ENCODE measurements at places on chromosomes 4 and X. TPM values are rescaled to one million over a fixed set of nuclear protein-coding genes. Genes with fewer than 3 reads are reported as not detected.

Gene GUCY1B1
- polyA plus RNA-seq: 1.8 TPM

Gene ARMCX2
- polyA plus RNA-seq: 5.9 TPM

Gene CT45A5
- not detected for polyA plus RNA-seq

Gene ARSH
- polyA plus RNA-seq: 0.04 TPM

Gene CLDN22
- 0.08 TPM for polyA plus RNA-seq

Gene APBB2
- 3.0 TPM for polyA plus RNA-seq

Gene WDR45
- polyA plus RNA-seq: 45.1 TPM

Gene STPG2
- not detected for polyA plus RNA-seq

Gene SPOCK3
- polyA plus RNA-seq: 0.08 TPM

Gene SLITRK4
- 0.06 TPM for polyA plus RNA-seq

Gene FAM199X
- polyA plus RNA-seq: 5.8 TPM

Gene TIMP1
- 52.6 TPM for polyA plus RNA-seq

Gene VEGFC
- polyA plus RNA-seq: 1.3 TPM

Gene FOXR2
- polyA plus RNA-seq: not detected

Gene CPEB2
- 8.9 TPM for polyA plus RNA-seq

Gene KLKB1
- 0.26 TPM for polyA plus RNA-seq

Gene HEPH
- 2.0 TPM for polyA plus RNA-seq

Gene MAPK10
- 1.4 TPM for polyA plus RNA-seq

Gene PDE6B
- 0.41 TPM for polyA plus RNA-seq

Gene TEX13D
- polyA plus RNA-seq: not detected

Gene KCTD8
- 0.09 TPM for polyA plus RNA-seq

Gene VCX2
- polyA plus RNA-seq: not detected

Gene SHROOM4
- polyA plus RNA-seq: 1.6 TPM

Gene HSFX3
- not detected for polyA plus RNA-seq

Gene ASB12
- polyA plus RNA-seq: 0.24 TPM

Gene CCNB3
- polyA plus RNA-seq: 0.11 TPM

Gene MAGEA11
- 0.18 TPM for polyA plus RNA-seq

Gene SLC49A3
- polyA plus RNA-seq: 7.2 TPM

Gene TMEM271
- 0.08 TPM for polyA plus RNA-seq

Gene TMEM150C
- polyA plus RNA-seq: 1.2 TPM

Gene FGB
- not detected for polyA plus RNA-seq

Gene SLC10A4
- 0.07 TPM for polyA plus RNA-seq

Gene GASK1B
- 1.6 TPM for polyA plus RNA-seq

Gene MTTP
- polyA plus RNA-seq: 0.05 TPM

Gene C4orf51
- polyA plus RNA-seq: not detected

Gene GPAT3
- polyA plus RNA-seq: 4.4 TPM

Gene ADAMTS3
- 0.14 TPM for polyA plus RNA-seq

Gene ACSL1
- polyA plus RNA-seq: 41.9 TPM

Gene OPRPN
- polyA plus RNA-seq: not detected

Gene HUWE1
- 34.9 TPM for polyA plus RNA-seq

Gene SCML2
- polyA plus RNA-seq: 1.0 TPM

Gene ADGRA3
- 4.8 TPM for polyA plus RNA-seq

Gene NXF2
- not detected for polyA plus RNA-seq

Gene HSFX4
- polyA plus RNA-seq: not detected

Gene YIPF6
- polyA plus RNA-seq: 5.2 TPM

Gene CCKAR
- polyA plus RNA-seq: not detected

Gene KLB
- polyA plus RNA-seq: 0.61 TPM

Gene F9
- polyA plus RNA-seq: not detected

Gene SPANXA2
- polyA plus RNA-seq: not detected

Gene MMRN1
- polyA plus RNA-seq: 0.79 TPM

Gene BEND4
- polyA plus RNA-seq: under 0.01 TPM

Gene NKX6-1
- polyA plus RNA-seq: 2.5 TPM

Gene ATP2B3
- not detected for polyA plus RNA-seq

Gene DCHS2
- 0.02 TPM for polyA plus RNA-seq

Gene GAGE1
- polyA plus RNA-seq: not detected

Measured in esophagus (tissue), 2 donors.